Activated CD8-positive, alpha-beta T cell treated with anti-CD3 and anti-CD28 coated beads for 36 hours (primary cell): ENCODE measurements at places on chromosomes 7 and 10. TPM values are rescaled to one million over a fixed set of nuclear protein-coding genes. Genes with fewer than 3 reads are reported as not detected.
A peak's percentile ranks its signal among the peaks of the same experiment; 100 is the strongest.

Gene OPN4
- total RNA-seq, result not detected

GRCh38 chr10:60086862-60087261 is 180.5 kb upstream of the CCDC6 start:
- H3K4me3 ChIP-seq, result no peak overlapping the region
- H3K4me1 ChIP-seq, result no peaks in the 10 kb centered on the region
- H3K27ac ChIP-seq, result no peak overlapping the region

- peaks cover 24% of the 10 kb centered on the region for H3K36me3 ChIP-seq
- H3K4me1 ChIP-seq, result no peaks in the 10 kb centered on the region
- no peak overlapping the region for H3K27ac ChIP-seq
- H3K4me3 ChIP-seq, result no peak overlapping the region
- H3K27me3 ChIP-seq, result no peaks in the 10 kb centered on the region
Measured at GRCh38 chr7:16599860-16600259, 45.7 kb downstream of the ANKMY2 start.

Gene MMRN2
- total RNA-seq, result not detected

Gene LRIT1
- total RNA-seq, result not detected

GRCh38 chr10:102782673-102783551 is 39.2 kb downstream of the WBP1L start:
- H3K36me3 ChIP-seq, result peaks cover 9% of the 10 kb centered on the region
- H3K4me3 ChIP-seq, result no peak overlapping the region
- H3K27ac ChIP-seq, result no peak overlapping the region
- no peaks in the 10 kb centered on the region for H3K27me3 ChIP-seq
- H3K4me1 ChIP-seq, result peaks cover 49% of the 10 kb centered on the region

Gene GPRIN2
- not detected for total RNA-seq

DNA sequence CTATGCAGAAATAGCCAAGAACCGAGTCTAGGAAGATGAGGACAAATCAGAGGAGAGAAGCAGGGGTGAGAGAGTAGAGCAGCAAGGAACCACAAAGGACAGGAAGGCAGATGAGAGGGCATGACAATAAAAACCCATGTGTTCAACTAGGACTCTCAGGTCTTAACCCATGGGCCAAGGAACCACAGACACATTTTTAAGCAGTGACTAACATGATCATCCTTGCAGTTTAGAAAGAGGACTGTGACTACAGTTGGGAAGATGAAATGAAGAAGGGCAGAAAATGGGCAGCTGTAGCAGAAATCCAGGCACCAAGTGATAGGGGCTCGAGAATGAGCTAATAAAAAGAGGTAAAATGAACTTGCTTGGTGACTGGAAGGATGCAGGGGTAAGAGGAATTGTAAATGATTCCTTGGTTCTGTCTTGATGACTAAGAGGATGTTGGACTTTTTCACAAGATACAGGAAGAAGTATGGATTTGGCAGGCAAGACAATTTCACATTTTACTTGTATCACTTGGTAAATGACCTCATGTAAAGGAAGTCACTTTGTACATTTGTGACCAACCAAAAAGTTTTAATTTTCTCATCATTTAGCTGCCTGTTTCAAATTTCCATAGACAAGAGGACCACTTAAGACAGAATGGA is 22.8 kb downstream of the SGMS1 start:
- DNase-seq, result no peak
- H3K4me3 ChIP-seq, result no peak overlapping the region
- H3K4me1 ChIP-seq, result peaks cover 52% of the 10 kb centered on the region
- H3K27me3 ChIP-seq, result no peaks in the 10 kb centered on the region
- no peak overlapping the region for H3K27ac ChIP-seq

GRCh38 chr7:13189668-13190067 is 502.2 kb downstream of the ARL4A start:
- H3K4me3 ChIP-seq, result no peak overlapping the region
- no peak for DNase-seq
- no peak overlapping the region for H3K27ac ChIP-seq
- H3K4me1 ChIP-seq, result no peaks in the 10 kb centered on the region
- H3K27me3 ChIP-seq, result no peaks in the 10 kb centered on the region
- no peaks in the 10 kb centered on the region for H3K36me3 ChIP-seq

DNA sequence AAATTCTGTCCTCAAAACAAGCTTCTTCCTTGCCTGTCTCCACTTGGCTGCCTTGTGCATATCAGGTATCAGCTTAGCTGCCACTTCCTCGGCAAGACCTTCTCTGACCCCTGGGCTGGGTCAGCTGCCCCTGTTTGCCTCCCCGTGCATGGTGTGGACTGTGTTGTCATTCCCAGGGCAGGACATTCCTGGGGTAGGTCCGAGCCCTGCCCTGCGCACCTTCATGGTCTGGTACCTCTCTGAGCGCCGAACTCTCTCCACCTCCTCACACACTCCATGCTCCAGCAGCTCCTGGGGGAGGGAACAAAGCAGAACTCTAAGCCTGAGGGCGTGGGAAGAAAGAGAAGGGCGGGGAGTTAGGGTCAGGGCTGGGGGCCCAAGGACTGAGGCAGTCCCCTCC is 3.8 kb downstream of the POLM start:
- H3K27me3 ChIP-seq, result no peaks in the 10 kb centered on the region
- H3K36me3 ChIP-seq, result peaks cover 49% of the 10 kb centered on the region
- no peak overlapping the region for H3K4me3 ChIP-seq
- H3K27ac ChIP-seq, result peak overlapping the region; percentile 87
- DNase-seq, result no peak

DNA sequence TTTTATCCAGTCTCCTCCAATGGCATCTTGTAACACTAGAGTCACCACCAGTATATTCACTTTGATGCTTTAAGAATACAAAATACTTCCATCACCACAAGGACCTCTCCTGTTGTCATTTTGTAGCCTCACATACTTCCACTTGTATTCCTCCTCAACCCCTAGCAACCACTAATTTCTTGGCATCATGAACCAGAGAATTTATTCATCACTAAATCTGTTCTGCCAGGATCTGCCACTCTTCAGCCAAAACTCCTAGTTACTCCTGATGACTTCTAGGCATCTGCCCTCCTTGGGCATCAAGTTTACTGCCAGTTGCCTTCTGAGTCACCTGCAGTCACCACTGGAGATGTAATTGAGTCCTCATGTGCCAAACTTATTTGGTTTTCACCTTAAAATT is 906.8 kb downstream of the CNTNAP2 start:
- no peak for DNase-seq
- H3K27me3 ChIP-seq, result no peaks in the 10 kb centered on the region
- no peak overlapping the region for H3K4me3 ChIP-seq

Gene CALHM1
- not detected for total RNA-seq

Gene PLXDC2
- not detected for total RNA-seq

- no peak overlapping the region for H3K27ac ChIP-seq
- H3K4me1 ChIP-seq, result peaks cover 2% of the 10 kb centered on the region
- peaks cover 7% of the 10 kb centered on the region for H3K27me3 ChIP-seq
- DNase-seq, result no peak
Measured at GRCh38 chr10:91596825-91597196, 36.1 kb downstream of the PPP1R3C start.

DNA sequence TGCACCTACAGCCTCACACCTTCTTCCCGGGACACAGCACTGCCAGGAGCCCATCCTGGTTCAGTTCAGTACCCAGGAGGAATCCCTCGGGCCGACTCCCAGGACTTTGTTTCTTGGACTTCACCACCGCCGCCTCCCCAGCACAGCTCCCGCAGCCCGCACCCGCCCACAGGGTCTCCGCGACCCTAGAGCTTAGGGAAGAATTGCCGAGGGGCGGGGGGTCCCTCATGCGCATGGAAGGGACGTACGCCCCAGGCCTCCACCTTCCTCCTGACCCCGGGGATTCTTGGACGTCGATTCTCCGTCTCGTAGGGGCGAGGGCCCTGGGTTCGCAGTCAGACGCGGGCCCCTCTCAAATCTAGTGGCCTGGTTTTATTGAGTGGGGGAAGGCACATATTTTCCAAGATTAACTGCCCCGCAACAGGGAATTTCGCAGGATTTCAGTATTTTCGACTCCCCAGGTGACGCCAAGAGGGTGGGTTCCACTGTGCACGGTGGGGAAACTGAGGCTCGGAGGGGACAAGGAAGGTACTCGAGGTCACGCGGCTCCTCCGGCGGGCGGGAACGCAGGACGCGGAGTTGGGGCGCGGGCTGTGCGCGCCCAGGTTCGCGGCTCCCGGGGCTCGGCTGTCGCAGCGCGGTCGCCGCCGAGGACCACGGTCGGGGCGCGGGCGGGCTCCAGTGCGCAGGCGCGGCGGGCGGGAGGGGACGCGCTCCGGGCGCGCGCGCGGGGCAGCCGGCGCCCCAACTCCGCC is at the start of gene ADCY1:
Gene ADCY1, plus strand, starts transcription at position 708 of the 755 bp plus-strand sequence. CDS start 176 bp downstream, outside the sequence.
- H3K4me3 ChIP-seq, result peak within 1 kb of the TSS; percentile 38
- no peaks in the 10 kb centered on the region for H3K36me3 ChIP-seq
- H3K4me1 ChIP-seq, result no peaks in the 10 kb centered on the region
- no peak within 1 kb of the TSS for H3K27ac ChIP-seq
- DNase-seq, result no peak

Gene SPACDR
- 3.7 TPM for total RNA-seq

DNA sequence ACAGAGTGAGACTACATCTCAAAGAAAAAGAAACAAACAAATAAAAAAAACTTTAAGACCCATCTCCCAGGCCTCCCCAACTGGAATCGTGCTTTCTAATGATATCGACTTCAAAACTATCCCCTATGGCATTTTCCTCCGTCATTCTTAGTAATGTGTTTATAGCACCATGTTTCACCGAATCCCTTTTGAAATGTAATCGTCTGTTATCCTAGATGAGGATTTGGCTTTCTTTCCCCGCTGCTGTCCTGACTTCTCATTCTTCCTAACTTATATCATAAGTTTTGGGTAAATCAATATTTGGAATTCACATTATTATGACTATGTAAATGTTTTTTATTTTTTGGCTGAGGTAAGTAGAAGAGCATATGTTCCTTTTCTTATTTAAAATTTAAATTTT is 77.2 kb upstream of the ARHGAP21 start:
- no peaks in the 10 kb centered on the region for H3K36me3 ChIP-seq
- no peak for DNase-seq
- H3K27ac ChIP-seq, result no peak overlapping the region
- no peaks in the 10 kb centered on the region for H3K27me3 ChIP-seq
- H3K4me3 ChIP-seq, result no peak overlapping the region
- no peaks in the 10 kb centered on the region for H3K4me1 ChIP-seq

GRCh38 chr10:49050366-49050765 is 65.0 kb downstream of the VSTM4 start:
- DNase-seq, result no peak
- no peaks in the 10 kb centered on the region for H3K36me3 ChIP-seq
- no peaks in the 10 kb centered on the region for H3K4me1 ChIP-seq
- peaks cover 3% of the 10 kb centered on the region for H3K27me3 ChIP-seq

Gene SLC26A5
- not detected for total RNA-seq

Gene EBLN1
- not detected for total RNA-seq

DNA sequence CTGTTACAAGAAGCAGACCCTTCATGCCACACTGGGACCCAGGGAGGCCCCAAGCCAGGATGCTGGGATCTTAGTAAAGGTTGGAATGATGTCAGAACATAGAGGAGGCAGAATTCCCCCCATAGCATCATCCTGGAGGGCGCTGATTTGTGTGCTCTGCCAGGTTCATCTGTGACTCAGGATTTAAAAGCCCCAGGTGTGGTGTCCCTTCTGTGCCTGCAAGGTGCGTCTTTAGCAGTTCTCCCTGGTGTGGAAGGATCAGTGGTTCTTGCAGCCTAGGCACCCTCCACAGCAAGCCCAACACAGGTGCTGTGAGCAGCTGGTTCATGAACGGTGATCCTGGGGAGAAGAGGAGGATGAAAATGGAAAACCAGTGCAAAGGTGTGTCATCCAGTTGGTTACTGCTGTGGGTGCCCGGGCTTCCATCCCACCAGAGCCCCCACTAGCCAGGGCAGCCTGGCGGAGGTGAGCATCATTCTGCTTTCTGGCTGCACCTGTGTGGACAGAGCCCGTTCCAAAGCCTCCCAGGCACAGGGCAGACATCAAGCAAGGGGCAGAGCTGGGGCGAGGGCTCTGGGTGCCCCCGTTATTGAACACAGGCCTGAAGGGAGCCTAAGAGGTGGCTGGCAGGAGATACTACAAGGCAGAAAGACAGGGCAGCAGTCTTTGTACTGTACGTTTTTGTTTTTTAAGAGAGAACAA is 49.5 kb downstream of the IKZF1 start:
- peaks cover 88% of the 10 kb centered on the region for H3K36me3 ChIP-seq
- H3K4me3 ChIP-seq, result peak overlapping the region; percentile 57
- DNase-seq, result no peak
- peaks cover 94% of the 10 kb centered on the region for H3K4me1 ChIP-seq
- H3K27ac ChIP-seq, result peak overlapping the region; percentile 95
- no peaks in the 10 kb centered on the region for H3K27me3 ChIP-seq

Gene SFRP4
- total RNA-seq, result not detected

Gene COBL
- total RNA-seq, result not detected

Gene GARIN1A
- total RNA-seq, result not detected

- no peaks in the 10 kb centered on the region for H3K4me1 ChIP-seq
- H3K36me3 ChIP-seq, result no peaks in the 10 kb centered on the region
- no peak overlapping the region for H3K27ac ChIP-seq
- no peak for DNase-seq
- peaks cover 5% of the 10 kb centered on the region for H3K27me3 ChIP-seq
- no peak overlapping the region for H3K4me3 ChIP-seq
Measured at GRCh38 chr10:519055-519715, 170.3 kb downstream of the DIP2C start.

DNA sequence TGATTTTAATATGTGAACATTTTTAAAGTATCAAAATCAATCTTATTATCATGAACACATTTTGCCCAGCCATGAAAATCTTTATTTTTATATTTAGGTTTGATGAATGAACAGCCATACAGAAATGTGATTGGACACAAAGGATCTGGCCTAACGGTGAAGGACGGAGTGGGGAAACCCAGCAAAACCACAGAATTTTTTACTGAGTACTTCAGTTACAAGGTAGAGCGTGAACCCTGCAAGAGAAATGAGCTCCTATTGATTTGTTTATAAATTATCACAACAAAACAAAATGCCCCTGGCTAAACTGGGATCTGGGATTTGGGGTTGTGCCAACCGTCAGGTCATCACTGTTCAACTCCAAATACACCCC is 118.8 kb downstream of the JAZF1 start:
- no peaks in the 10 kb centered on the region for H3K36me3 ChIP-seq
- peaks cover 4% of the 10 kb centered on the region for H3K4me1 ChIP-seq
- DNase-seq, result no peak
- no peak overlapping the region for H3K4me3 ChIP-seq
- H3K27ac ChIP-seq, result no peak overlapping the region
- H3K27me3 ChIP-seq, result peaks cover 2% of the 10 kb centered on the region

Gene NKX2-3
- total RNA-seq, result not detected

Gene PTF1A
- total RNA-seq, result not detected

Gene DNA2
- 43.5 TPM for total RNA-seq

Gene PLEKHS1
- not detected for total RNA-seq

DNA sequence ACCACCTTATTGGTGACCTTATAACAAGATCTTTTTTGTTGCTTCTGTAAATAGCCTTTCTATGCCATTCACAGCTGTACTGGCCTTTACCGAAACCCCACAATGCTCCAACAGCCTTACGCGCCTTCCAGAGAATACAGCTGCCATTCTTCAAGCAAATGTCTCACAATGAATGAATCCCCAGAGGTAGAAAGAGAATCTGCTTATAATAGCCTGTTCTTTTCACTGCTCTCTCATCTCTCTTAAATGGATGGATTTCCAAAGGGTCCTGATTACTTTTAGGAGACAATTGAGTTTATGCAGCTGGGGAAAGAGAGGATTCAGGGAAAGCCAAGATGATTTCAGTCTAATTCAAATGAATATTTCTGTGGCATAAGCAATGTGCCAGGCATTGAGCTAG is 183.1 kb upstream of the PDE1C start:
- no peak overlapping the region for H3K27ac ChIP-seq
- no peak overlapping the region for H3K4me3 ChIP-seq

Gene TFAM
- 116 TPM for total RNA-seq

Gene KCNIP2
- 3.1 TPM for total RNA-seq
